ENCODE measurements at places on chromosomes 12 and 14.

- DNase-seq: peak; percentile 13
Measured at GRCh38 chr14:52059649-52060048, 9.2 kb downstream of the NID2 start.

- DNase-seq: no peak
Measured at GRCh38 chr12:80692114-80692513, 15.3 kb upstream of the MYF6 start.

- DNase-seq: no peak
Measured at GRCh38 chr12:109016016-109016415, 4.9 kb downstream of the SVOP start.

- DNase-seq: no peak
Measured at GRCh38 chr12:40012711-40013110, 93.2 kb downstream of the SLC2A13 start.

GRCh38 chr12:34402228-34402898, 380.1 kb downstream of the ALG10 start:
- no peak for DNase-seq
